ENCODE measurements at places on chromosomes 5 and 9.

DNA sequence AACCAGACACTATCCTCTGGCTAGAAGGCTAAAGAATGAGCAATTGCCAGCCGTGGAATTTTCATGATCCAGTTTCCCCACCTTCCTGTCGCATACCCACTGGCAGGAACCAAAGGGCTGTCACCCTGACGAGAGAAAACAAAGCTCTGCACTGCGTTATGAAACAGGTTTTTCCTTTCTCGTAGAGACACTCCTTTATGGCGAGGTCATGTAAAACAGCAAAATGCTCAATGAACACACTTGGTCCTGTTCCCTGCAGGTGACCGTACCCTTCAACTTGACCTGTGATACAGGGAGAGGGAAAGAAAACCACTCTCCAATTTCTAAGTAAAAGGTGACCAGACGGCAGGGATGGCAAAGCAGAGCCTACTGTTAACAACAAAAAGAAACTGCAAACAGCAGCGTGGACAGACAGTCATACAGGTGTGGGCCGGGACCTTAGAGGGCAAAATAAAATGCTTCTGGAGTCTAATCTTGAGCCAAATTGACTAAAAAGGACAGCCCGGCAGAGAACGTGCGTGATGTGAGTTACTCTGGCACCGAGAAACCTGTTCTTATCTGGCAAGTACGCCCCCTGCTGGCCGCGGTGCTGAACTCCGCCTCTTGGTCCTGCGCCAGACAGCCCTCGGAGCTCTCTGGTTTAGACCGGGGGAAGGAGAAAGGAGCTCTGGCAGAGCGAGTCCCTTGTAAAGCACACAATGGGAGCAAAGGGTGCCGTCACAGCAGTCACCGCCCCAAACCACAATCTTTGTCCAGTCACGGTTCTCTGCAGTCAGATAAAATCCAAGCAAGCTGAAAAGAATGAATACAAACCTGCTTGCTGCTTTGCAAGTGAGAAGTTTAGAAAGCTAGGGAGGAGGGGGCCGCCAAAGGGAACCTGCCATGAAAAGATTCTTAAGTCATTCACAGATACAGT, 98.9 kb downstream of the EFNA5 start:
- DNase-seq = peak; percentile 78

DNA sequence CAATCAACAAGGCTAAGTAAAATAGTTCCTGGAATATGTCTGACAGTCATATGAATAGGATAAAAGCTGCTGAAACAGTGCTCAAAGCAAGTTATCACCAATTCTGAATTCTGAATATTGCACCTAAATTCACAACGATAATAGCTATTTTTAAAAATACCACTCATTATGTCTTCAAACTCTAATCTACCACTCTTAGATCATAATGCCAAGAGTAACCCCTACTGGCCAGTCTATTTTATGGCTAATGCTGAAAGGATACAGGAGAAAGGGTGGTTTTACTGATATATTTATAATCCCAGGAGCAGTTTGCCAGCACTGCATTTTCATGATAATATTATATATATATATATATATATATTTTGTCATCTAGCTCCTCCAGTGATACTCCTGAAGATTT, 232.8 kb downstream of the PDE4D start:
- peak; percentile 42 for DNase-seq

GRCh38 chr9:78938821-78939220, 632.9 kb upstream of the TLE4 start:
- DNase-seq = no peak

GRCh38 chr5:37628876-37629275, 211.0 kb downstream of the GDNF start:
- DNase-seq = no peak

GRCh38 chr5:173665326-173665725, 48.9 kb upstream of the BOD1 start:
- DNase-seq = no peak

- DNase-seq = no peak
Observed at GRCh38 chr5:68279984-68280383, 64.4 kb downstream of the PIK3R1 start.

DNA sequence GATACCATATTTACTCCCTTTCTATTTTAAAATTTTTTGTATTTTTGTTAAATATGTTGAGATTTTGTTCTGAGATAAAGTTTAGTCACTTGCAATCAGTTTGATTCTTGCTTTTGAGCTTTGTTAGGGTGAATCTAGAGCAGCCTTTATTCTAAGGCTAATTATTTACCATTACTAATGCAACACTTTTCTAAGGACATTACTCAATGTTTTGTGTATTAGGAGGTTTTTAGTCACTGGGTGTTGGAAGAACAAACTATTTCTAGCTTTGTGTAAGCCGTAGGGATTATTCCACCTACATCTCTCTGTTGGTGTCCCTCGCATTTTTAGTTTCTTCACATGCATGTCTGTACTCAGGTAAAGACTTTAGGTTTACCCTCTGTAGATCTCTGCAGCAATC, 379.5 kb upstream of the CD180 start:
- no peak for DNase-seq

- no peak for DNase-seq
Observed at GRCh38 chr5:136579238-136579637, 213.9 kb upstream of the TRPC7 start.

DNA sequence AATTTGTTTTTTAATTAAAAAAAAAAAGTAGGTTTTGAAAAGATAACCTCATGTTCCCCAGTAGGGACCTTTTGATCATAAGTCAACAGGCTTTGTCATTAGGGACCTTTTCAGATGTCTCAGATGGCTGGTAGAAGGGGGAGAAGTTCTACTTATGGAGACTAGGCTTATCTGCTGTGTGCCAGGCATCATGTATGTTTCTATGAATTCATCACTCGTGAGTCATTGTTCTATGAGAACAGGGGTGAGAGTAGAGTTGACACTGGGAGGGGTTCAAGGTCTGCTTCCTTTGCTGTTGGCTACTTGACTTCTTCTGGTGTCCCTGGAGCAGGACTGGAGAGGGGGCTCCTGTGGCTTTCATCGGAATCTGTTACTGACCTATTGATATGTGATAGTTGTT, 138.8 kb downstream of the KDM4C start:
- no peak for DNase-seq

GRCh38 chr9:137294681-137295237, 7.3 kb downstream of the NRARP start:
- DNase-seq = no peak

DNA sequence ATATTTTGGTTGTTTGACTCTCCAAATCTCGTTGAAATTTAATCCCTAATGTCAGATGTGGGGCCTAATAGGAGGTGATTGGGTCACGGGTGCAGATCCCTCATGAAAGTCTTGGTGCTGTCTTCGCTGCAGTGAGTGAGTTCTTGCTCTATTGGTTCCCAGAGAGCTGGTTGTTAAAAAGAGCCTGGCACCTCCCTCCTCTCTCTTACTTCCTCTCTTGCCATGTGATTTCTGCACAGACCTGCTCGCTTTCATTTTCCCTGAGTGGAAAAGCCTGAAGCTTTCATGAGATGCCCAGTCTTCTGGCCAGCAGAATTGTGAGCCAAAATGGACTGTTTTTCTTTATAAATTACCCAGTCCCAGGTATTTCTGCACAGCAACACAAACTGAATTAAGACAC, 221.6 kb downstream of the MAT2B start:
- DNase-seq = no peak

- DNase-seq = peak; percentile 17
Observed at GRCh38 chr5:36875051-36875789, 1.3 kb upstream of the NIPBL start.

DNA sequence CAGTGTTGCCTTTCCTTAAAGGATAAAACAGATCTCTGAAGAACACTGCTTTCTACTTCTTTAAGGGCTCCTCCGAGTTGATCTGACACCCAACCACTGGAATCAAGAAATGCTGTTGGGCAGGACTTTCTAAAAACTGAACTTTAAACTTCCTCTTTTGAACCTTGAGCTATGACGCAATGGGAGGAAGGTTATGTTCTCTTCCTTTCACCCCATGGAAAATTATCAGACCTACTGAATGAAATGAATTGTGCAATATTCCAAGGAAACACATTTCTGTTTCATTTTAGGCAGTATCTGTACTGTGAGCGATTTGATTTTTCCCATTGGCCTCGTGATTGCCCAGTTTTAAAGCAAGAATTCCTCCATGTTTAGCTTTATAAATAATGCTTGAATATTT, 206.0 kb upstream of the PRR16 start:
- DNase-seq = no peak

- DNase-seq = no peak
Observed at GRCh38 chr5:8721536-8721935, 824.3 kb downstream of the SEMA5A start.

DNA sequence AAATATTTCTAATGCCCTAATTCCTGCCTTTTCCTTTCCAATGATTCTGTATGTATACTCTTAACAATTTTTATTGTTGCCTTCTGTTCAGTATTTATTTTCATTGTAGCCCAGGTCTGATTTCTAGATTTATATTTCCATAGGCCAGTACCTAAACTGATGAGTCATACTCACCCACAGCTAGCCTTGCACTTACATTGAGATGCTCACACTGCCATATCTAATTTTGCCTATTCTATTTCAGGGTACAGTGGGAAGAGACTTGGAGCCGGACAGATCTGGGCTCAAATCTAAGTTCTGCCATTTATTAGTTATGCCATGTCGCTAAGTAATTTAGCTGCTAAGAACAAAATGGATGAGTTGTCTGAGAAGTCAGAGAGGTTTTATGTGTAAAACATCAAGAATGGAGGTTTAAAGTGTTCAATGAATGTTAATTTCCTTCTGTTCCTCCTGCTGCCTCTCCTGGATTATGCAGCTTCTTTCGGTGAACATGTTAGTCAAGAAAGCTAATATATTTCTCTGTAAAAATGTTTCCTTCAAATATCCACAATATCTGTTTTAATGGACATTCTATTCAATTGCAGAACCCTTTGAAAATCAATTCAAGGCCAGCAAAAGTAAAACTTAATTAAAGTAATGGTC, 62.3 kb upstream of the CDK5RAP2 start:
- DNase-seq = no peak

- DNase-seq = no peak
Observed at GRCh38 chr5:143030349-143030748, 260.2 kb downstream of the ARHGAP26 start.

- DNase-seq = no peak
Observed at GRCh38 chr5:31023105-31023504, 170.4 kb upstream of the CDH6 start.

GRCh38 chr9:35311891-35312639, 150.3 kb downstream of the UNC13B start:
- DNase-seq = no peak

DNA sequence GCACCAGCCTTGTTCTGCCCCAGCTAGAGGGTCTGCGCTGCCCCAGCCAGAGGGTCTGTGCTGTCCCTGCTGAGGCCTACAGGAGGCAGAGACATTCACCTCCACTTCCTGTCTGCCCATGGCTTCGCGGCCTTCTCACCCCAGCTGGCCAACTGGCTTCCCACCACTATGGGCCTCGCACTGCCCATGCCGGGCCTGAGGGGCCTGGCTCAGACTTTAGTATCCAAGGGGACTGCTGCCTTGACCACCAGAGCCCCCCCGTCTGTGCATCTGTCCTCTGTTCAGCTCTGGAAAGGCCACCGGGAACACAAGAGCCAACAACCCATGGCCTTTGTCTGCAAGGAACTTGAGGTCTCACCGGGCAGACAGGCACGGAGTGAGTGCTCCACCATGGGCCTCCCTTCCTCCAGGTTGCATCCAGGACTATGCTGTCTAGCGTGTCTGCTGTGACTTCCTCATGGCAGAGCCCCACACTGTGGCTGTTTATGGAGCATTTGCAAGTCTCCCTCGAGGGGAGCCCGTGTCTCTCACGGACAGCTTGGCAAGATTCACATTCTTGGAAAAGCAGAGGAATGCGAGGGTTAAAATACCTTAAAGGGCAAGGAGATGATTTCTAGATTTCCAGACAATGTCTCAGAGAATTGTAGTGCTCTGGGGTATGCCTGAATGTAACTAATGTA, 1.7 kb downstream of the DCANP1 start:
- DNase-seq = no peak

DNA sequence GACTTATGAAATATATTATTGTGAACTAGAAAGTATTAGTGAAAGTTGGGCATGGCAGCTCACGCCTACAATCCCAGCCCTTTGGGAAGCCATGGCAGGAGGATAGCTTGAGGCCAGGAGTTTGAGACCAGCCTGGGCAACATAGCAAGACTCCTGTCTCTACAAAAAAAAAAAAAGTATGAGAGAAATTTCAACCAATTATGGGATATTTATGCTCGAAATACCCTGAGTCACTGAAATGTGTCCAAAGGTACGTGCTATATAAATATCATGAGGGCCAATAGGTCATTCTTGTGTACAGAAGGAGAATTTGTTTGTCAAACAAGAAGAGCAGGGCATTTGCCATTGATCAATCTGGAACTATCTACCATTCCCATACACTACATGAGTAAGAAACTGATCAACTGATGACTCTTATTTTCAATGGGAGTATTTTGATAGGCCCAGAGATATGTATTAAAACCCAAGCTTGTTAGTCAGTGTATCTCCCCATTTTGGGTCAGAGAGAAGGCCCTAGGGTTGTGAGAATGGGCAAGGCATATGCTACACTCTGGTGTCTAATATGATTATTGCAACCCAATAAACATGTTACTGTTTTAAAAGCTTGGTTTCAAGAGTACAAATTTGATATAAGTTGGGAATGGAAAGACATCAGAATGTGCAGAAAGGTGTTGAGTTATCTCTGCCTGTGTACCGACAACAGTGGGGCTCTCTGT, 21.7 kb upstream of the HOMER1 start:
- DNase-seq = no peak

GRCh38 chr5:158786390-158786789, 313.3 kb downstream of the EBF1 start:
- DNase-seq = no peak

- DNase-seq = no peak
Observed at GRCh38 chr5:458547-459353, 15.8 kb downstream of the EXOC3 start.

- no peak for DNase-seq
Observed at GRCh38 chr5:1370006-1370405, 25.1 kb upstream of the CLPTM1L start.

DNA sequence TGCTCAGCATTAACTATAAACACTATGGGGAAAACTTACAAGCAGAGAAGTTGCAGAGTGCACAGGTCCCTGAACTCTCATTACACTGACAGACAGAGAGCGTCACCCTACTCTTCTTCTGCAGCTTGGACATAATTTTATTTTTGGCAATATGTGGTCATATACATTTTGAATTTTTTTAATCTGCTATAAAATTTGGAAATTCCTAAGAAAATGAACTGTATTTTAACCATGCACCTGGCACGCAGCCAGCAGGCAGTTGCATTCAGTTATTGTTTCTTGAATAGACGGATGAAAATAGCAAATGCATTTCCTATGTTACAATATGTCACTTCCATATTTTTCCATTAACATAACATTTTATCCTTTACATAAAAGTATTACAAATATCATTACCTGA, 100.2 kb downstream of the SLC25A46 start:
- DNase-seq = no peak

Data from SW 1271 (cell line).